ENCODE measurements at places on chromosomes 1 and 21.

DNA sequence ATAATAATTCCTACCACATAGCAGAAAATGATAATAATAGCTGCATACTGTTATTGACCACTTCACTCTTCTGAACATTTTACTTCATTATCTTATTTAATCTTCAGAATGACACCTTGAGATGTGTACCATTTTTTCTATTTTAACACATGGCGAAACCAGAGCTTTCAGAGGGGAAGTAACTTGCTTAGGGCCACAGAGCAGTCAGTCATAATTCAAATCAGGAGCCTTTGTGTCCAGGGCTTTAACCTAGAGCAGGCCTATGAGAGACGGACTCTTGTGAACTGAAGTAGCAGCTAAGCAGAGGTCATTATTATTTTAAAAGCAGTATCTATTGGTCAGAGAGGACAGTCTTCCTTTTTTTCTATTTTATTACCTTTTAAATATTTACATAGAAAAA lies 114.0 kb downstream of the ROR1 start:
- DNase-seq: no peak

DNA sequence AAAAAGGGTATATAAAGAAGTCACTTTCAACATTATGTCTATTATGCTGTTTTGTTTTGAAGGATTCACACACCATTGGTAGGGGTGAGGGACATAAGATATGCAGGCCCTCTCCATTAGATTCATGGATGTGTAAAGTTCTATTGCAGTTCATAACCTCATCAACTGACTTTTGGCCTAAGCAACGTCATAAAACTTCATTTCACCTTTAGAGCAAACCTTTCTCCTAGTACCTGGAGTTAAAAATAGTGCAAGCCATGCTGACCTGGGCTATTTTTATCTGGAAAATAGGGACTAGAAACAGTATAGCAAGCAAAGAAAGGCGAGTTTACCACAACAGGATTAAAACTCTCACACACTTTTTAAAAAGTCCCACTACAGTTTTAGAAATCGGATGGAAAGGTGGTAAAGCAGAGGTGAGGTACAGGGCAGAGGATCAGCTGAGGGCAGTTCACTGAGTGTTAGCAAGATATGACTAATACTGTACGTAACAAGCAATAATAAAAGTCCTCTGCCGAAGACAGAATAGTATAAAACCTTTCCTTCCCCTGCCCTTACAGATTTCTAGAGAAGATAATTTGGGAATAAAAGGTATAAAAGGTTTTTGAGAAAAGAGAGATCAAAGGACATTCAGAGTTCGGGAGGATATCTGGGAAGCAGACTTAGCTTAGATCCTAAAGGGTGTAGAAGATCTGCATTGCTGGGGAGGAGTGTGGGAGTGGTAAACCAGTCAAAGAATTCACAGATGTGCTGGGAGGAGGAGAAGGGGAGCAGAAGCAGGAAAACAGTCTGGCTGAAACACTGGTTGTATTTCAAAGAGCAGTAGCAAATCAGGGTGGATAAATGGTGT lies 14.3 kb downstream of the EGLN1 start:
- no peak for DNase-seq

DNA sequence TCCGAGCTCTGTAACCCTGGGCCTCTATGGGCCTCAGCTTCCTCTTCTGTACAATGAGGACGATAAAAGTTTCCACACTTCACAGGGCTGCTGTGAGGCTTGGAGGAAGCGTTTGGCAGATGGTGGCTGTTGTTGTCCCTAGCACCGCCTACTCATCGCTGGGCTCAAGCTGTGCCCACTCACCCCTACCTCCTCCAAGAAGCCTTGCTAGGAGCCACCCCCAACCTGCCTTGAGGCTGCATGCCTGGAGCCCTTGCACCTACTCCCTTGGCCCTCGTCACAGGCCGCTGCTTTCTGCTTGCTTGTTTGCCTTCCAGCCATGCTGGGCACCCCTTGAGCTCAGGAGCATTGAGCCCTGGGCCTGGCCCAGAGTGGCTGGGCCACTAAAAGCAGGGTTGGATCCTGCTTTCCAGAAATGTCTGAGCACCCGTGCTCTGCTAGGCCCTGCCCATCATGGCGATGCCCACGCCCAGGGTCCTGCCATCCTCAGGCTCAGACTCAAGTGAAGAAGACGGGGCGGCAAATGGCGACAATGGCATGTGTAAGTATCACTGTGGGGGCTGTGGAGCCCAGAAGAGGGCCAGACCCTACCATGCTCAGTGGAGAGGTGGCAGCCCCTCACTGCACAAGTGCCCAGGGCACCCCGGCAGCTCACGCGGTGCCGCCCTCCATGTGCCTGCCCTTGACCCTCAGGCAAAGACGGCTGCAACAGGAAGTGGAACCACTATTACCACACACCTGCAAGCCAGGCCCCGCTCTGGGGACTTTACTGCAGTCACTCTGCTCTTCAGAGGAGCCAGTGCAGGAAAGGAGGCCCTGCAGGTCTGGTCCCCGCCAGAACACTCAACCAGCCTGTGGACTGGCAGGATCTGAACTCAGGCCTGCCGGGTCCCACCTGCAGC lies 9.5 kb downstream of the SH3BGRL3 start:
- peak; percentile 83 for DNase-seq

DNA sequence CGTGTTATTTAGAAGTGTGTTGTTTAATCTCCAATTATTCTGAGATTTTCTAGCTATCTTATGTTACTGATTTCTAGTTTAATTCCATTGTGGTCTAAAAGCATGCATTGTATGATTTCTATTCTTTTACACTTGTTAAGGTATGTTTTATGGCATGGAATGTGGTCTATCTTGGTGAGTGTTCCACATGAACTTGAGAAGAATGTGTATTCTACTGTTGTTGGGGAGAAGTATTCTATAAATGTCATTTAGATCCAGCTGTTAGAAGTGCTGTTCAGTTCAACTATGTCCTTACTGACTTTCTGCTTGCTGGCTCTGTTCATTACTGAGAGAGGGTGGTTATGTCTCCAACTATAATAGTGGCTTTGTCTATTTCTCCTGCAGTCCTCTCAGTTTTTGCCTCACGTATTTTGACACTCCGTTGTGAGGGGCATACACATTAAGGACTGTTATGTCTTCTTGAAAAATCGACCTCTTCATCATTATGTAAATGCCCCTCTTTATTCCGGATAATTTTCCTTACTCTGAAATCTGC lies 12.0 kb upstream of the PLA2G5 start:
- DNase-seq: no peak

DNA sequence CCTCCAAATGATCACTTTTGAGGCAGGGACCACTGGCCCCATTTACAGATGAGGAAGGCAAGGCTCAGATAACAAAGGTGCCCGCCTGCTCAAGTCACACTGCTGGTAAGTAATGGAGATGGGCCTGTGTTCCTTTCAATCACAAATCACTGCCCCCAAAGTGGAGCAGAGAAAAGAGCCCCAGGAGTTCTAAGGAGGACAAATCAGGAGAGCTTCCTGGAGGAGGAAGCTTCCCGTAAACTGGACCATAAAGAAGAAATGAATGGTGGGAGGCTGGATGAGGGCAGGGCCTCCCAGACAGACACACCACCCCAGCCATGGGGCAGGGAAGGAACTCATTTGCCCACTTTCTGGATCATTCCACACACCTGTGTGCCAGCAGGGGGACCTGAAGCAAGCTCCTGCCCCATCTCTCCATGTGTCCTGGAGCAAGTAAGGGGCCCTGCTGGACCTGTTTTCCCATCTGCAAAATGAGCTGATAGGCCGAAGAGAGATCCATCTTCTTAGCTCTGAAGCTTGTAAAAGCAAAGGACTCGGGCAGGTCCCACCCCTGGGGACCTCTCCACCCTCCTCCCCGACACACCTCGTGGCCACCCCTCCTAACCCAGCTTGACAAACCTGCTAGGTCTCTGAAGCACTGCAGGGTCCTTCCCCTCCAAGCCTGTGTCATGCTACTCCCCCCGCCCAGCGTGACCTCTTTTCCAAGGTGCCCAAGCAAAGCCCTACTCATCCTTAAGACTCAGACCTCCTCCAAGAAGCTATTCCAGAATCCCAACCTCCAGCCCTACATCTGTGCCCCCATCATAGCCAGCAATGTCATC lies 5.5 kb downstream of the LAPTM5 start:
- no peak for DNase-seq

GRCh38 chr21:30042443-30042842 lies 102.6 kb upstream of the GRIK1 start:
- no peak for DNase-seq

GRCh38 chr1:70290218-70290617 lies 64.3 kb downstream of the ANKRD13C start:
- DNase-seq: no peak

GRCh38 chr1:60746278-60746791 lies 336.0 kb upstream of the NFIA start:
- no peak for DNase-seq

- no peak for DNase-seq
Observed at GRCh38 chr1:73979684-73980083, 218.3 kb downstream of the LRRIQ3 start.

GRCh38 chr1:9437961-9438430 lies 101.3 kb upstream of the SLC25A33 start:
- no peak for DNase-seq

DNA sequence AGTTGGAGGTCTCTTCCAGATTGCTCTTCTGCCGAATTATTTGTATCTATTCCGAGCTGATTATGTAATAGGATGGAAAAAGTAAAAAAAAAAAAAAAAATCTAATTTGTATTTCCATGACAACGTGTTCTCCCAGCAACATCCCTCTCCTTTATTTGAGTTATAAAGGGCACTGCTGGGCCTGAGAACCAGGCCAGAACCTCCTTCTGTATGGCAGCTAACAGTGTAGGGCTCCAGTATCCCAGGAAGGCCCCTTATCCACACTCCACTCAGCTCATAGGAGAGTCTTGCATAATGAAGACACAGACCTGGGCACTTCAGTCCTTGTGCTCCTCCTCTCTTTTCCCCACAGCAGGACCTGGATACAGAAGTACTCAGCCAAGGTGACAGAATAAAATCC lies 3.7 kb upstream of the IPO9 start:
- no peak for DNase-seq

GRCh38 chr21:25342816-25343215 lies 264.5 kb downstream of the MRPL39 start:
- DNase-seq: no peak

DNA sequence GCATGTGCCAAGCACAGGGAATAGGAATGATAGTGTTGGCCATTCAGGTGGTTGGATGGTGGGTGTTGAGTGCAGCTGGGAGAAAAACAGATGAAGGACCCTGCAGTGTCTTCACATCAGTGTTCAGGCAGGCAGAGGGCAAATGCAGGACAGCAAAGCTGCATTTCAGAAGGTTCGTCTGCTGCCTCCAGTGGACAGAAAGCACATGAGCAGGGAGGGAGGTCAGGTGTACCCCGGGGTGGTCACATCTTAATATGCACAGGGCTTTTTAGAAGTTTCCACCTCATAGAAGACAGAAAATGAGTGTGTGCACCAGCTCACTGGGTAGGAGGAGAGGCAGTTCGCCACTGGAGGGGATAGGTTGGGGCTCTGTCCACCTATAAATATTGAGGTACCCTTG lies 184.9 kb downstream of the SLC35F3 start:
- no peak for DNase-seq

DNA sequence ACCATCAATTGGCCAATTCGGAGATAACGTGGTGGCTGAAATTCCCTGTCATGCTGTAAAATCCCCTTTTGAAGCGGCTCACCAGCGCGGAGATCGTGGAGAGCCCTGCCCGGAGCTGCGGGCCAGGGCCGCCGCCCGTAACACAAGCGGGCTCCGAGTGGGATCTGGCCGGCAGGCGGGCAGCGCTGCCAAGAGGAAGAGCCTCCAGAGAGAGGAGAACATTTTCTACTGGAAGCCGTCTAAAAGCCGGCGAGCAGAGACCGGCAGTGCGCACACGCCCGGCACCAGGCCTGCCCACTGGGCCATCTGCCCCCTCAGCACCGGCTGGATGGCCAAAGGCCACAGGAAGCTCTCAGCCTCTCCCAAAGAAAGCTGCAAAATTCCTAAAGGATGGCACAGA lies 15.5 kb downstream of the SSBP3 start:
- DNase-seq: no peak

- no peak for DNase-seq
Observed at GRCh38 chr1:6471970-6472368, 6.0 kb upstream of the TNFRSF25 start.

DNA sequence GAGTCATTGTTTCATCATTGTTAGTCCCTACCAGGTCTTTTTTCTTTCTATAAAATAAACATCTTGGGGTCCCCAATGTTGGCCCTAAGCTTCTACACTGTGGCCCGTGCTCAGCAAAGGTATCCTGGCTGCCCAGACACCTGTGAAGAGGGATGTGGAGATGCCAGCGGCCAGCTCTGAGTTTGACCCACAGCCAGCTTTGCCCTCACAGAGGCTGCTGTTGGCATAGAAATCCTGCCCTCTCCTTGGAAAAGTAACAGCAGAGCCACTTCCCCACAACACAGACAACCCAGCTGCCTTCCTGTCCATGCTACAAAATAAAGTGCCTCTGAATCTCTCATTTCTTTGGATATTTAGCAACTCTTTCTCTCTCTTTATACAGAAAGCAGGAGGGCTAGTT lies 6.0 kb downstream of the TRIM62 start:
- no peak for DNase-seq

- DNase-seq: no peak
Observed at GRCh38 chr1:240094041-240094722, 2.5 kb downstream of the FMN2 start.

- DNase-seq: no peak
Observed at GRCh38 chr1:64077281-64077940, 126.0 kb upstream of the UBE2U start.

- DNase-seq: peak; percentile 25
Observed at GRCh38 chr1:76465030-76465429, 390.5 kb downstream of the ST6GALNAC3 start.

GRCh38 chr1:232737917-232738316 lies 67.3 kb upstream of the MAP10 start:
- DNase-seq: no peak

GRCh38 chr21:42670058-42670880 lies 16.8 kb downstream of the PDE9A start:
- DNase-seq: no peak

DNA sequence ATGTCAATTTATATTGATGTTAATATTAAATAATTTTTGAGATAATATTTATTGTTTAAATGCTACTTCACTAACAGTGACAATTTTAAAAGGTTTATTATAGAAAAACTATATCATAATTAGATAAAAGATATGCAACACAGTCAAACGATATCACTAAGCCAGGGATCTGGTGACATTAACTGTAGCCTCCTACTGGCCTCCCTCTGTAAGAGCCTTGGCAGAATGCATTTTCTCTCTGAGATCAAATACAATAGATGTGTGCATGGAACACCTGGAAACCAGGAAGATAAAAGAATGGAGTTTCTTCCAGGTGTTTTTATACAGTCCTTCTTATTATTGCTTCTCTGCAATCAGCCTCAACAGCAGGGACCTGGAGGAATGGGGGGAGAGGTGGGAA lies 1762.1 kb downstream of the BRINP3 start:
- DNase-seq: no peak

Data from suppressor macrophage treated with lipopolysaccharide for 1 hour (primary cell).